ENCODE measurements at places on chromosomes 4 and X.

- DNase-seq, result no peak
Observed at GRCh38 chr4:163492951-163493504, 1.5 kb upstream of the TMA16 start.

GRCh38 chrX:1545776-1546408, 8.9 kb upstream of the P2RY8 start:
- DNase-seq, result no peak

- no peak for DNase-seq
Observed at GRCh38 chr4:122625156-122625555, 4.3 kb upstream of the IL21 start.

GRCh38 chr4:116870686-116871085, 214.7 kb downstream of the TRAM1L1 start:
- no peak for DNase-seq

GRCh38 chr4:106039796-106040195, 144.5 kb downstream of the NPNT start:
- DNase-seq, result no peak

- DNase-seq, result no peak
Observed at GRCh38 chr4:123443401-123444289, 47.0 kb downstream of the SPRY1 start.

GRCh38 chr4:5905714-5906113, 12.8 kb upstream of the CRMP1 start:
- DNase-seq, result no peak

GRCh38 chr4:142718981-142719380, 127.1 kb downstream of the INPP4B start:
- DNase-seq, result no peak

GRCh38 chr4:8114456-8115202, 44.0 kb downstream of the ABLIM2 start:
- no peak for DNase-seq

DNA sequence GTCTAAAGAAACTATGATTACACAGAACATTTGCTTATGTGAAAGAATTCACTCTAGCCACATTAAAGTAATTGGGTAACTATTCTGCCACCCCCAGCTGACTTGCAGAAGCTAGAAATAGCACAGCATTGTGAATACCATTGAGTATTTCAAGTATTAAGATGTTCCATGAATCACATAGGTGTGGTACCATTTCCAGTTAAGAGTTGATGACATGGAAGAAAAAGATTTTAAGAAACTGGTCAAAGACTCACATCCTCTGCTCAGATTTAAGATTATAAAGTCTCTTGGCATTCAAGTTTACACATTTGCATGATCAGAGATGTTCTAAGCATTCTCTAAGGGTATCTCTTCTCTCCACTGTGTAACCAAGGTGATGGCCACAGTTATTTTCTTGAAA, 287.5 kb downstream of the CAMK2D start:
- peak; percentile 80 for DNase-seq

GRCh38 chr4:92636038-92636806, 332.5 kb downstream of the GRID2 start:
- no peak for DNase-seq

- DNase-seq, result peak; percentile 66
Observed at GRCh38 chr4:169315530-169316343, 45.0 kb upstream of the SH3RF1 start.

GRCh38 chr4:82811392-82811791, 12.8 kb upstream of the SCD5 start:
- no peak for DNase-seq

- peak; percentile 49 for DNase-seq
Observed at GRCh38 chrX:113741744-113742143, 842.1 kb upstream of the HTR2C start.

DNA sequence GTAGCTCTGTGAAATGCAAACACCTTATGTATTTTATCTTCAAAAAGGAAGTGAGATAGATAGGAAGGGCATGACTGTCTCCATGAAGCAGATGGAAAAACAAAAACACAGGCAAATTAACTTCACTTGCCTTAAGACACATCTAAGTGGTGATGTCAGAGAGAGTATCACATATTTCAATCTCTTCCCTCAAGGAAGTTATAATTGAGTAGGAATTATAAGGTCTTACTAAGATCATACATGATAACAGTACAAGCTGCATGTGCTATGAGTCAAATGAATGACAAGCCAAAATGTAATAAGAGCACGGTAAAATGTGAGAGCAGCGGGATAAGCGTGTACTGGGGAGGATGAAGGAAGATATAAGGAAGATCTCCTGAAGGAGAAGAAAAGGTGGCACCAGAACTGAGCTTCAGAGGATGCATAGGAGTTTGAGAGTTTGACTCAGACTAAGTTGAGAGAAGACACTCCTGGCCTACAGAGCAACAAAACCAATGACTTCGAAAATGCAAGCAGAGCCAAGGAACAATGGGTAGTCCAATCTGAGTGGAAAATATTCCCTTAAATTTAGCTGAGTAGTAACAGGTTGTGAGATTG, 43.3 kb upstream of the GALNT7 start:
- no peak for DNase-seq

DNA sequence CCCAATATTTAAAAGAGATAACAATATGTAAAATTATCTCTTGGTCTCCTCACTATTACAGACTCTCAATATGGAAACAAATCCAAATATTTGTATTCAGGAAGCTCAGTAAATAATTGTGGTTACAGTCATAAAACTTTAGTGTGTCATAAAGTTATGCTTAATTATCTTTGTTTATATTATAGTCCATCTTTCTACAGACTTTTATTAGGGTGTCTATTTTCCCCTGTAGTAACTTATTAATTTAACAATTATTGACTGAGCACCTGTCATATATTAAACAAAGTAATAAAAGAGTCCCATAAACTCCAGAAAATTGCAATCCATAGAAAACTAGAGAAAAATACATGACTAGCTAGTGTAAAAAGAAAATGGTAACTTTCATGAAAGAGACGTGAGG, 61.6 kb upstream of the GPM6A start:
- DNase-seq, result no peak

- peak; percentile 24 for DNase-seq
Observed at GRCh38 chr4:81052119-81053068, 21.9 kb downstream of the BMP3 start.

- peak; percentile 50 for DNase-seq
Observed at GRCh38 chr4:113574636-113575103, 186.9 kb downstream of the CAMK2D start.

- peak; percentile 52 for DNase-seq
Observed at GRCh38 chr4:27007507-27007906, 146.9 kb downstream of the STIM2 start.

DNA sequence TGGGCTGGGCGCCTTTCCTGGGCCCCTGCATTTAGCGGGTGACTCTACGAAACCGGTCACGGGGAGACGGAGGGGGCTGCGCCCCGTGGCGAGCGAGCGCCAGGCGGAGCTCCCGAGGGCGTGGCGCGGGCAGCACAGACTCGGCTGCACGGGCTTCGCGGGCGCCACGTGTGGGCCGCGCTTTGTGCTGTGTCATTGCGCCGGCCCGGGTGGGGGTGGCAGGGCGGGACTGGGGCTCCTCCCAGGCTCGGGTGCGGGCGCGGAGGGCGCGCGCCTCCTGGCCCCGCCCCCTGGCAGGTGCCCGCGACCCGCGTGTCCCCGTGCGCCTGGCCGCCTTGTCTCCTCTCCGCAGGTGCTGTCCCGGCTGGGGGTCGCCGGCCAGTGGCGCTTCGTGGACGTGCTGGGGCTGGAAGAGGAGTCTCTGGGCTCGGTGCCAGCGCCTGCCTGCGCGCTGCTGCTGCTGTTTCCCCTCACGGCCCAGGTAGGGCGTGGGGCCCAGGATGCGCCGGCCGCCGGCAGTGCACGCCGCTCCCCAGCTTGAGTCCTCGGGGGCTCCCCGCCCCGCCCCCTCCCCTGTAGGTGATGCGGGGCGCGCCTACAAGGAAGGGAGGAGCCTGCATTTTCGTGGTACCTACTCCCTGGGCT, 651 bp downstream of the UCHL1 start:
- DNase-seq, result no peak

- DNase-seq, result no peak
Observed at GRCh38 chr4:41297832-41298231, 41.1 kb downstream of the UCHL1 start.

- DNase-seq, result no peak
Observed at GRCh38 chr4:173253561-173253960, 80.6 kb downstream of the HMGB2 start.

DNA sequence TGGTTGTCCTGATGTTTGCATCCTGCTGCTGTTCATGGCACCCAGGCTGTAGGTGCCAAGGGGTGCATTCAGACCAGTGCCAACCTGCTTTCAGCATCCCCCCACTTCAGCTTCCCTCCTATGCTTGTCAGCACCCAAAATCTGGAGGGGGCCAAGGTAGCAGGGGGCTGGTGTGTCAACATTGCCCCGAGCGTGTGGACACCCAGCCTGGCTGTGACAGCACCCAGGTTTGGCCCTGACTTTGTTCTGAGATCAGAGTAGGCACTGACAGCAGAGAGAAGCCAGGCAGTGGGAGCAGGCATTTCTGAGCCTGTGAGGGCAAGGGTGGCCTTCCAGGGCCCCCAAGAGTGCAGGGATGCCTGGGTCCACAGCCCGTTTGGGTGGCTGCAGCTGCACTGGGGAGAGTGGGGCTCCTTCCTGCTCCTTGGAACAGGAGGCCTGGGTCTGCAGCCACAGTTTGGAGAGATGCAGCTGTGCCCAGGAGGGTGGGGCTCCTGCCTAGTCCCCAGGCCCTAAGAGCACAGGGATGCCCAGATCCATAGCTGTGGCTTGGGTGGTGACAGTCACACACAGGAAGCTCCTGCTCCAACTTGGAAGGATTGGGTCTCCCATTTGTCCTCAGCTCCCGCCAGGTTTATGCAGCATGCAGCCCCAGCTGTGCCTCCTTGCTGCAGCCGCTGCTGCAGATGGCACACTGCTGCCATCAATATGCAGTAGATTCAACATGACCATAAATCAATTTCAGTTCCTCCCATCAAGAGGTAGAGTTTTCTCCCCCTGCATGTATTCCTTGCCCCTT, 12.3 kb upstream of the PPM1K start:
- DNase-seq, result no peak

- DNase-seq, result no peak
Observed at GRCh38 chr4:21113496-21114223, 413.4 kb downstream of the PACRGL start.

DNA sequence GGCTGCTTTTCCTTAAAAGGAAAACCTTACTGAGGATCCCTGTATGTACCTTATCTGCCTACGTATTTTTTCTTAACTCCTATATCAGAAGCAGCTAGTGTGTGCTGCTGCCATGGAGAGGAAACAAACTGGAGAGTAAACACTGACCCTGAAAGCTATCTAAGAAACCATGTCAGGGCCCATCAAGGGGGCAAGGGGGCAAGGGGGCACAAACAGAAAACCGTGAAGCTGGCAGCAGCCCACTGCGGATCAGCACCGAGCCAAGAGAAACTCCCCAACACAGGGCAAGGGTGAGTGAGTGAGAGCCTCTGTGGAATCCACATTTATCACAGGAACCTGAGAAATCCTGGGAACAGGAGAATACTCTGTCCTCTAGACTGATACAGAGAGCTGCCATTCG, 1204.2 kb downstream of the PCDH18 start:
- DNase-seq, result no peak

GRCh38 chr4:177974461-177974860, 532.2 kb upstream of the AGA start:
- no peak for DNase-seq

All from HCEC 1CT (cell line).